Activated T-helper 17 cell treated with anti-CD3 and anti-CD28 coated beads, Interleukin-2, amount 50 U/mL, for 72 hours (primary cell): ENCODE measurements at places on chromosomes 1 and 21. TPM values are rescaled to one million over a fixed set of nuclear protein-coding genes. Genes with fewer than 3 reads are reported as not detected.

- peaks cover 21% of the 10 kb centered on the region for H3K27me3 ChIP-seq
- H3K4me1 ChIP-seq = no peaks in the 10 kb centered on the region
- ATAC-seq = no peak
- H3K4me3 ChIP-seq = no peak overlapping the region
- H3K36me3 ChIP-seq = no peaks in the 10 kb centered on the region
These were observed 141.0 kb downstream of the ATP6V1G3 start for GRCh38 chr1:198399452-198399851.

DNA sequence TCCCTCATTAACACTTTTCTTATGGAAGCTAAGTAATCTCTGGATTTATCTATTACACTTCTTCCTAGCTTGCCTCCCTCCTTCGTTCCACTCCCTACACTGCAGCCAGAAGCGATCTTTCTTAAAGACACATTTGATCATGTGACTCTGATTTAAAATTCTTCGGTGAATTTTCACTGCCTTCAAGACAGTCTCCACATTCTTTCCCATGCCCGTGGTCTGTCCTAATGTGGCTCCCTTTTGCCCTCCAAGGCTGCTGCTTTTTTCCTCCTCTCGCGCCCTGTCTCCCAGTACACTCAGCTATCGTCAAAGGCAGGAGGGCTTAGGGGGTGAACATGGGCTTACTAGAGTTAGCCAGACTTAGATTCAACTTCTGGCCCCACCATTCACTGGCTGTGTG is 64.4 kb downstream of the SDCCAG8 start:
- H3K36me3 ChIP-seq = peaks cover 22% of the 10 kb centered on the region
- no peak for ATAC-seq
- H3K27ac ChIP-seq = peak overlapping the region; percentile 16
- H3K27me3 ChIP-seq = no peaks in the 10 kb centered on the region
- H3K4me1 ChIP-seq = no peaks in the 10 kb centered on the region

Gene PLCH2
- total RNA-seq = 3.4 TPM

DNA sequence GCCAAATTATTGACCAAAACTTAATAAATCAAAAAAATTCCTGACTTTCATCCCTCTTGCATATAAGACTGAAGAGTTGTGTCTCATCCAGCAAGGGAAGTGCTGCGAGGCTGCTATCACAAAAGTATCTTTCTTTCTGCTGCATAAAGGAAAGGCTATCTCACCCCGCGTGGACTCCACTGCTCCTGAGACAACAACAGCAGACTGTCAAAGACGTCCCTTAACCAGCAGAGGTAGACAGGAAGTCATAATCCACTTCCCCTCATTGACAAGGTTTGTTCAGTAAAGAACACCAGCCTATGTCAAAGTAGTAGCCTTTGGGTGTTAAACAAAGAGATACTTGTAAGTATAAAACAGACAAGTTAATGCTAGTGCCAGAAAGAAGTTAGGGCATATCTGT is 29.4 kb downstream of the VPS26C start:
- peaks cover 73% of the 10 kb centered on the region for H3K36me3 ChIP-seq
- no peaks in the 10 kb centered on the region for H3K27me3 ChIP-seq
- no peak for ATAC-seq
- H3K27ac ChIP-seq = peak overlapping the region; percentile 65
- H3K4me3 ChIP-seq = no peak overlapping the region
- peaks cover 10% of the 10 kb centered on the region for H3K4me1 ChIP-seq

DNA sequence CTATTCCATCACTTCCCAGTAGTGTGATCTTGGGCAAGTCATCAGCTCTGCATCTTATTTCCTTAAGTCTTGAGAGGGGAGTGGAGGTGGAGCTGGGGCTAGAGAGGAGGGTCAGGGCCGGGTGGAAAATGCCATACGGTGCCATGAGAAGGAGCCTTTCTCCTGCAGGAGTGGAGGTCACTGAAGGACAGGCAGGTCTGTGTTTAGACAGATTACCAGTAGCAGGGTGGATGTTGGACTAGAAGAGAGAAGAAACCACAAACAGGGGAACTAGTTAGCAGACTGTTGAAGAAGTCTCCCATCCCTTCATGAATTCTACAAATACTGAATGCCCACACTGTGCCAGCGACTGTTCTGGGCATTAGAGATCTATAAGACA is 13.9 kb upstream of the CPT2 start:
- H3K27me3 ChIP-seq = peaks cover 6% of the 10 kb centered on the region
- H3K27ac ChIP-seq = no peak overlapping the region
- no peaks in the 10 kb centered on the region for H3K36me3 ChIP-seq
- ATAC-seq = no peak
- H3K4me3 ChIP-seq = no peak overlapping the region

DNA sequence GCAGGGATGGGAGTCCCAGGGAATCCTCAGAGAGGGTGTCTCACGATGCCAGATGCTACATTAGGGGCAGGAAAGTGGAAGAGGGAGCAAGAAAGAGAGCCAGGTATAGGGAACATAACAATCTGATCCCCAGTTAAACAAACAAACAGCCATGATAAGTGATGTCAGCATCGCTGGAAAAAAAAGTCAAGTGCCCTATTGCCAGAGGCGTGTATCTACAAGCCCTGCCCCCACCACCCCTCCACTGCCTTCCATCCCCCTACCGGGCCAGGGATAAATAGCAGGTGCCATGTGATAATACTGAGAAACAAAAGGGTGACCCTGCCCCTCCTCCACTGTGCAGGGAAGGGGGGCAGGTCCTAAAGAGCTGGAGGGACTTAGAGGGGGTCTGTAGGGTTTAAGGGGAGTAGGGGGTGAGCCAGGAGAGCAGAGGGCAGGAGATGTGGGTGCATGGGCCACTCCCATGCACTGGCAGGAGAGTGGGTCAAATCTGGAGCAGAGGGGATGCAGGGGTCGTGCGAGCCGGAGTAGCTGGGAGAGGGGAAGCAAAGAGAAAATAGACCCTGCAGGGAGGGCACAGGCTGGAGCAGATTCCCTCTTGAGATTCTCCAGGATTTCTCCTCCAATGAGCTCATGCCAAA is 3.4 kb downstream of the SLC26A9 start:
- peaks cover 71% of the 10 kb centered on the region for H3K27me3 ChIP-seq
- no peak for ATAC-seq

DNA sequence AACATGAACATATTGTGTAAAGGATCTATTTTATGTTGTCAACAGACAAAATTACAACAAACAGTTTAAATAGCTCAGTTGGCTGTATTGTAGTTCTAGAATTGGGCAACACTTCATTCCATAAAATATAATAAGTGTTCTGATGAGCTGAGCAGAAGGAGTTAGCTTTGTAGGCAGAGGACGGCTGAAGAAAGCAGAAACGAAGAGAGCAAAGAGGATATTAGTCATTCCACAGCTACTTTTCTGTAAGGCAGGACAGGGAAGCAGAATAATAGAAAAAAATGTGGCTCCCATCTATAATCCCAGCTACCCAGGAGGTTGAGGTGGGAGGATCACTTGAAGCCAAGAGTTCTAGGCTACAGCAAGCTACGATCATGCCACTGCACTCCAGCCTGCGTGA is 20.2 kb upstream of the IVNS1ABP start:
- no peaks in the 10 kb centered on the region for H3K36me3 ChIP-seq
- H3K27me3 ChIP-seq = no peaks in the 10 kb centered on the region
- ATAC-seq = no peak
- H3K4me1 ChIP-seq = peaks cover 22% of the 10 kb centered on the region
- peak overlapping the region; percentile 61 for H3K27ac ChIP-seq

Gene DMAP1
- total RNA-seq = 41.4 TPM

- peaks cover 51% of the 10 kb centered on the region for H3K4me1 ChIP-seq
- peaks cover 79% of the 10 kb centered on the region for H3K36me3 ChIP-seq
- ATAC-seq = peak; percentile 64
These were observed 4.6 kb downstream of the IFFO2 start for GRCh38 chr1:18951818-18952391.

Gene OR2L8
- total RNA-seq = not detected

DNA sequence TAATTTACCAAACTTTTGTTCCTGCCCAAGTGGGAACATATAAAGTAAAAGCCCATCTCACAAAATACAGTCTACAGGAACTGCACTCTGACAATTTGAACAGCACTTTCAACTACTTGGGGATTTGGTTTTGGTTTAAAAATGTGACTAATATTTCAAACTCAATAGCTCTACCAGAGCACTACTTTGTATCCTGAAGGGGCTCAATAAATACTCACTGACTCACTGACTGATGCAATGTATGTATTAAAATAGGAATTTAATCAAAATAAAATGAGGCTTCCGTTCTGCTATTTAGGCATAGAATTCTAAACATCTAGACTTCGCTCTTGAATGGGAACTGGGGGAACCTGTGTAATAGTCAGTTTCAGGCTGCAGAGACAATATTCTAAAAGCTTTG is 21.9 kb downstream of the EFCAB14 start:
- H3K4me1 ChIP-seq = peaks cover 13% of the 10 kb centered on the region
- H3K27me3 ChIP-seq = no peaks in the 10 kb centered on the region
- H3K4me3 ChIP-seq = no peak overlapping the region
- no peak overlapping the region for H3K27ac ChIP-seq
- no peak for ATAC-seq

DNA sequence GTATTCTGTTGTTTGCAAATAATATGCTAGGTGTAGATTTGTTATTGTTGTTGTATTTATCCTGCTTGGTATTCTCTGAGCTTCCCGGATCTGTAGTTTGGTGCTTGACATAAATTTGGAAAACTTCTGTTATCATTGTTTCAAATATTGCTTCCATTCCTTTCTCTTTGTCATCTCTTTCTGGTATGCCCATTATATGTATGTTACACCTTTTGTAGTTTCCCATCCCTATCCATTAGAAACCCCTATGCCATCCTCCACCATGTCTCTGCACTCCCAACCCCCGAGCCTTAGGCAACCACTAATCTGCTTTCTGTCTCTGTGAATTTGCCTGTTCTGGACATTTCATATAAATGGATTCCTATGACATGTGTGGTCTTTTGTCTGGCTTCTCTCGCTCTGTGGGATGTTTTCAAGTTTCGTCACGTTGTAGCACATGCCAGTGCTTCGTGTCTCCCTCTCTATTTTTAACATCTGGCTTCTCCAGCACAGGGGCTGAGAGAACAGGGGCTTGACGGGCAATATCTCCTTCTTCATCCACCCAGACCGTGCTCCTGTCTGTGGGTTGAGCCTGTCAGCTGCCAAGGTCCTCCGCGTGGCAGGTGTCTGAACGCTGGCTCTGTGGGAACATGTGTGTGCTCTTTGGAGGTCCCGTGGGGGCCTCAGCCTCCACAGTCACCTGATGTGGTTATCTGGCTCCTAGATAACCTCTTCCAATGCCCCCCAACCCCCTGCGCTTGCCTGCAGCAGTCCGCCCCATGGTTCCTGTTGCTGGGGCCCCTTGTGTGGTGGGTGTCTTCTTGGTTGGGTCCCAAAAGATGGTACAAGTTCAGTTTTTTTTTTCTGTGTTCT is 32.8 kb upstream of the MAN1C1 start:
- H3K36me3 ChIP-seq = no peaks in the 10 kb centered on the region
- H3K27me3 ChIP-seq = no peaks in the 10 kb centered on the region
- H3K27ac ChIP-seq = no peak overlapping the region
- no peak for ATAC-seq

- peaks cover 19% of the 10 kb centered on the region for H3K27me3 ChIP-seq
- H3K4me3 ChIP-seq = no peak overlapping the region
- no peak overlapping the region for H3K27ac ChIP-seq
- no peaks in the 10 kb centered on the region for H3K36me3 ChIP-seq
- peaks cover 7% of the 10 kb centered on the region for H3K4me1 ChIP-seq
- no peak for ATAC-seq
These were observed 639 bp downstream of the IL20 start for GRCh38 chr1:206866062-206866461.

DNA sequence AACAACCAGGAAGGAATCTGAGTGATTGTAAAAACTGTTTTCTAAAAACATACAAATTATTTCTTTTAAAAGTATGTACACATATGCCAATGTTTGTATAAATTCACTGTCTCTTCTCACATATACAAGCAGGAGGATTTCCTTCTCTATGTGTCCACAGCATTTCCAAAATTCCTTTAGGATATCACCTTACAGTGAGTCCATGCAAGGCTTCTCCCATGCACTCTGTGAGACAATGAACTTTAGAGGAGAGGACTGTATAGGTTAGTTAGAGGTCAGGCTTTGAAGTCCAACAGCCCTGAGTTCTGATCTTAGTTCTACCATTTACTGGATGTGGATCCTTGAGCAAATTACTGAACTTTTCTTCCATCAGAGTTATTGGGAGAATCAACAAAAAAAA is 34.1 kb upstream of the USH2A start:
- no peak for ATAC-seq

DNA sequence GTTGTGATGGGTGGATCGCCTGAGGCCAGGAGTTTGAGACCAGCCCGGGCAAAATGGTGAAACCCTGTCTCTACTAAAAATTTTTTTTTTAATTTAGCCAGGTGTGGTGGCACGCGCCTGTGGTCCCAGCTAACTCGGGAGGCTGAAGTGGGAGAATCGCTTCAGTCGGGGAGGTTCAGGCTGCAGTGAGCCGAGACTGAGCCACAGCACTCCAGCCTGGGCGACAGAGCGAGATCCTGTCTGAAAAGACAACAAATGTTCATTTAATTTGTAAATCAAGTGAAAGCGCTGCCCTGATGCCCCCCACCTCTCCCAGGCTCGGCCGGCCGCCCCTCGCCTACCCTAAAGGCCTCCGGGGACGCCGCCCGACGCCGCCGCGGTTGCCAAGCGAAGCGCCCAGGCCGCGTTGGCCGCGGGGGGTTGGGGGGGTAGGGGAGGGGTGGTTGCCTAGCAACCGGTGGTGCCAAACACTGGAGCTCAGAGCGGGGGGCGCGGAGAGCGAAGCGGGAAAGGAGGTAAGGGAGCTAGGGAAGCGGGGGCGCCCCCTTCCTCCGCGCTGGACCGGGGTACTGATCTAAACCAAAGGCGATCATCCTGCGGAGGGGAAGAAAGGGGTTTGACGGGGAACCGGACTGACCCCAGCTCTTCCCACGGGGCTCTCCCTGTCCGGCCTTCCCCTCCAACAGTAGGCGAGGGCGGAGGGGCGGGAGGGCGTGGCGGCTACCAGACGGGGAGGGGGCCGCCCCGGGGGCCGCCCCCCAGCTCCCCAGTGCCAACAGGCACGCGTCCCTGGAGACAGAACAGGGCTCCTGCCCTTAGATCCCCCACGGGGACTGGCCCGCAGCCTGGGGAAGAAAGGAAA is at the start of gene TEKT2:
Gene TEKT2 (plus strand): TSS at position 460 of the 862 bp plus-strand sequence. CDS start 828 bp downstream, outside the sequence.
- no peaks in the 10 kb centered on the region for H3K4me1 ChIP-seq
- ATAC-seq = no peak
- no peak within 1 kb of the TSS for H3K4me3 ChIP-seq
- peaks cover under 1% of the 10 kb centered on the region for H3K36me3 ChIP-seq
- H3K27ac ChIP-seq = no peak within 1 kb of the TSS
- H3K27me3 ChIP-seq = peaks cover 25% of the 10 kb centered on the region

DNA sequence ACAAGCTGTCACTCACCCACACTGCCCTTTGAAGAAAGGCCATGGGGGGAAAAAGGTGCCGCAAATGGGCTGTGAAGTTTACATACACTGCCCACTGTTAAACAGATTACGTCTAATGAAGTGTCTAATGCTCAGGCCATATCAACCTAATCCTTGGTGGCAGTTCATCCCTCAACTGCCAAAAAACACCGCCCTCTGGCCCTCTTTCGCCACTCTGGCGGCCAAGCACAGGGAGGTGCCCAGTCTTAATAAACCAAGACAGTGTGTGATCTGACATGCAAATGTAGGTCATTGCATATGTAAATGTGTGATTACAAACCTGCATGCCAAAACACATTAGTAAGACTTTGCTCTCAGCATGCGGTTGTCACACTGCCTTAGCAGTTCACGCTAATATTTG is 89.5 kb downstream of the NEK7 start:
- H3K4me1 ChIP-seq = peaks cover 15% of the 10 kb centered on the region
- no peak overlapping the region for H3K4me3 ChIP-seq
- no peaks in the 10 kb centered on the region for H3K27me3 ChIP-seq
- no peaks in the 10 kb centered on the region for H3K36me3 ChIP-seq
- no peak overlapping the region for H3K27ac ChIP-seq
- no peak for ATAC-seq

- peaks cover 76% of the 10 kb centered on the region for H3K36me3 ChIP-seq
- peak overlapping the region; percentile 92 for H3K4me3 ChIP-seq
- no peak for ATAC-seq
- H3K4me1 ChIP-seq = peaks cover 15% of the 10 kb centered on the region
- peak overlapping the region; percentile 83 for H3K27ac ChIP-seq
These were observed 1.2 kb downstream of the MCM3AP start for GRCh38 chr21:46284077-46284644.
